NCI-H2029 treated with DMSO at 0.1 percent for 48 hours (cell line): ENCODE measurements at places on chromosomes 16 and 17.
A peak's percentile ranks its signal among the peaks of the same experiment; 100 is the strongest.

DNA sequence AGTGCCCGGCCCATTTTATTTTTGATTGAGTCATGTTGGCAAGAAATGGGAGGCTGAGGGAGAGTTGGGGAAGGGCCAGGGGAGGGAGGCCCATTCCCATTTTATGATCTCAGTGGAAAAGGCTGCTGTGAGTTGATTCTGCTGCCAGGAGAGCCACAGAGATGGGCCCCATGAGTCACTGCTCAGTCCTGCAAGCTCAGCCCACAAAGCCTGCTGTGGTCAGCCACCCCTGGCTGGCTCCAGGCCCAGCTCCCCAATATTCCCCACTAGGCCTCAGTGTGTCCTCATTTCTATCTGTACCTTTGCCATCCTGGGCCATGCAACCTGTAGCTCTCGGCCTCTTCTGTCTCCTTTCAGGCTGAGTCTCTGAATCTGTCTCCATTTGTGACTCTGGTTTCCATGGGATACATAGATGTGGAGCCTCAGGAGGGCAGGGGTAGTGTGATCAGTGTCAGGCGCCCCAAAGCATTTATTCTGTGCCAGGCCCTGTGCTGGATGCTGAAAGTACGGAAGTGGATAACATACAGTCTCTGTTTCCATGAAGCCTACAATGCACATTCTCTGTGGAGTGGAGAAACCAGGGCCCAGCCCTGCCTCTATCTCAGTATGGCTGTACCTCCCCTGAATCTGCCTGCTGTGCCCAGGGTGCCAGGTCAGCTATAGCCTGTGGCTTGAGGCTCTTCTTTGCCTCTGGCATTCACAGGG is 1.9 kb upstream of the PLEKHG4 start:
- no peak for DNase-seq

- DNase-seq = peak; percentile 39
These were observed 120.9 kb downstream of the MRM1 start for GRCh38 chr17:36722121-36722902.

GRCh38 chr16:82755570-82756282 is 129.0 kb downstream of the CDH13 start:
- no peak for DNase-seq

DNA sequence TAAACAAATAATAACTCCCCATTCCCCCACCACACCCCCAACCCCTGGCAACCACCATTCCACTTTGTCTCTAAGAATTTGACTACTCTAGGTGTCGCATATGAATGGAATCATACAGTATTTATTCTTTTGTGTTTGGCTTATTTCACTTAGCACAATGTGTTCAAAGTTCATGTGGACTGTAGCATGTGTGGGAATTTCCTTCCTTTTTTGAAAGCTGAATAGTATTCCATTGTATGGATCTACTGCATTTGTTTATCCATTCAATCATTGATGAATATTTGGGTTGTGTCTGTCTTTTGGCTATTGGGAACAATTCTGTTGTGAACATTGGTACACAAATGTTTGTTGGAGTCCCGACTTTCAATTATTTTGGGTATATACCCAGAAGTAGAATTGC is 3.3 kb upstream of the ACSF2 start:
- no peak for DNase-seq
